GM03348 (cell line): ENCODE measurements at places on chromosomes 1 and 21.

DNA sequence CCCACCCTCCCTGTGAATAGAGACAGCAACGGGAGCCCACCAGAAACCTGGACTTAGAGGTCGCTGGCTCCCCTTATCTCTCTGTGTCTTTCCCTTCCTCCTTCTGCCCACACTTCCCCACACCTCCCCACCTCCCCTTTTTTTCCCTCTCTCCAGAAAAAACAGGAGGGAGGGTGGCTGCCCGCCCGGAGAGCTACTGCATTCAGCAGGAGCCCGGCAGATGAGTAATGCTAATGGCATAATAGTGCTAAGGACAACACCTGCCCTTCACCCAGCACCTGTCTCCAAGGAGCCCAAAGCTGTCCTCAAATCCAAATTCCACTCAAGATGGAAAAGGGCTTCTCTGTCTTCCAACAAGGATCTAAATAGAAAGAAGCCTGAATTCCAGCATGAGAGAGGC lies 11.4 kb upstream of the PRELP start:
- no peak for DNase-seq

DNA sequence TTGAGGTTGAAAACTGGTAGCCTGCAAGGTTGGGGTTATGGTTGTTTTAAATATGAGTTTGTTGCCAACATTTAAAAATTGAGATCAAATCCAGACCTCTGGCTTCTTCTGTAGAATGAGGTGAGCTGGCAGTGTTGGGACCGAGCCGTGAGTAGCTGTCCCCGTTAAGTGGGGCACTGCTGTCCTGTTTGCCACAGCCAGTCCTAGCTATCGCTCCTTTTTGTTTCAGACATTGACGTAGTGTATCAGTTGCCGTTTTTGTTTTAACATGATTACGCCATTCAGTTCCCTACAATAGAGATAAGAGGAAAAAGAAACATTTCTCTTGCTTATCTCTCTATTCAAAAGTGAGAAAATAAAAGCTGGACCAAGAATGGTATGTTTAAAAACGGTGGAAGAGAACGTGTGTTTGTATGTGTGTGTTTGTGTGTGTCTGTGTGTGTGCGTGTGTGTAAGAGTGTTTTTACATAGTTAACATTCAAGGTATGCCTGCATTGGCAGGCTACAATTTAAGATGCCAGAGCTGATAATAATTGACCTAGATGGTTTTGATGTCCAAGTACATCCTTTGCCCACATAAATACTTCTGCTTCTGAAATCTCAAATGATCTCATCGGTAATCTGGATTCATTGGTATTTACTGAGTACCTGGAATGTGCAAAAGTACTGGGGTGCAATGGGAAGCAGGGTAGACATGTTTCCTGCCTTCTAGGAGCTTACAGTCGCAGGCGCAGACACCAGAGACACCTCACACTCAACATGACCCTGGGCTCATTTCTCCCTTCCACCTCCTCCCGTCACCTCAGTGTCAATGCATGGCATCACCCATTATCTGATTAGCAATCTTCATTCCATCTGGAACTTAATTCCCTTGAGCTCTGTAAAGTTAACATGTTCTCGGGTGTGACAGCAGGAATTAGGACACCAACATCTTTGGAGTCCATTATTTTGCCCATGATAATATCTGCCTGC lies 65.8 kb downstream of the HUNK start:
- DNase-seq = no peak

- DNase-seq = no peak
These were observed 97.4 kb downstream of the KCNH1 start for GRCh38 chr1:211036381-211037060.

GRCh38 chr1:81801651-81802456 lies 1.1 kb downstream of the ADGRL2 start:
- DNase-seq = peak; percentile 75

GRCh38 chr21:20603236-20603635 lies 395.0 kb upstream of the NCAM2 start:
- DNase-seq = no peak

DNA sequence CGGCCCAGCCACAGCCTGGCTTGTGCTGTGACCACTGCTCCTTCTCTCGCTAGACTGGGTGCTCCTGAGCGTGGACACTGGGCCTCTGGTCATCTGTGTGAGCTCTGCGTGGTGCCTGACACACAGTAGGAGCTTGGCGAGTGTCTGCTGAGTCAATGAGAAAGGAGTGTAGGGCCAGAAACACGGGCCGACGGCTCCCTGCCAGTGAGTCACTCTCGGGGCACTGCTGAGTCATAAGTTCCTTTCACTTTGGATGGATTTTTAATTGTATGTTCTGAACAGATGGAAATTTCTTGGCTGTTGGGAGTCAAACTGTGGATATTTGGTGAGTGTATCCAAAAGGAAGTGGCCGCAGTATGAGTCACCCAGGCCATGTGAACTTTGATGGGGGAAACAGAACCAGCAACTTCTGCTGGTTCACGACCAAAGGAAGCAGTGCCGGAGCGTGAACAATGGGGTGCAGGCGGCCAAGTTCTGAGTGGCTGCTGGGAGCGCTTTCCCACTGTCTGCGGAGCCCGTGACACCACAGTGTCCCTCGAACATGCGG lies 41.0 kb upstream of the COL18A1 start:
- DNase-seq = peak; percentile 93

GRCh38 chr1:220730486-220730885 lies 17.6 kb upstream of the MTARC2 start:
- DNase-seq = no peak

DNA sequence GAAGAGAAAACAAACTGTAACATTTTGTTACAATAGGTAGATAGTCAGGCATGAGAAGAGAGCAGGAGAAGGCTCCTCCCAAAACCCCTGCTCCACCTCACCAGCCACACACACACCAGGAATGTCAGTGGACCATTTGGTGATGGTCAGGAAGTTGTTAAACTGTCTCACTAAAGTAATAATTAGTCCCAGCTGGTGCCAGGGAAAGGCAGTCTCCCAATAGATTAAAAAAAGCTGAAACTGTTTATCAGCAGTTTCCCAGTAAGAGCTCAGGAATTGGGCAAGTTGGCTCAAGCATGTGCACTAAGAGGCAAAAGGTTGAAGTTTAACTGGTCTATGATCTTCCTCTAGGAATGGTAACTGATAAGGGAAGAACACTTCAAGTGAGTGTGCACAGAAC lies 249.6 kb downstream of the COL11A1 start:
- peak; percentile 52 for DNase-seq

GRCh38 chr1:109280862-109281261 lies 2.1 kb downstream of the PSRC1 start:
- DNase-seq = no peak

GRCh38 chr1:116538544-116538943 lies 32.3 kb downstream of the CD58 start:
- DNase-seq = peak; percentile 26

GRCh38 chr1:239608469-239608868 lies 222.1 kb downstream of the CHRM3 start:
- no peak for DNase-seq

DNA sequence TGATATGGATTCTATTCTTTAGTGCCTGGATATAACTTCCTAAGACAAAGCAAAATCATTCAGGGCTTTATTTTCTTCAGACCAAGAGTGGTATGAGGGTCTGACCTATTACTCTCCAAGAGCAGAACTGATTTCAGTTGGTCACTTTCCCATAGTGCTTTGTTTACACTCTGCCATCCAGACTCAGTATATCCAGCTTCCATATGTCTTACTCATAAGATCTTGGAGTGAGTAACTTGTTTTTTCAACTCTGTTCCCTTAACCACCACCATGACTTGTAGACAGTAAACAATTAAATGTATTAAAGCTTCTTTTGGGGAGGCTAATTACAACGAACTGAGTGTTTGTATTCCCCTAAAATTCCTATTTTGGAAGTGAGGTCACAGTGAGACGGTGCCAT lies 83.4 kb downstream of the USP24 start:
- no peak for DNase-seq

- no peak for DNase-seq
These were observed 40.2 kb downstream of the LGR6 start for GRCh38 chr1:202233804-202234203.

DNA sequence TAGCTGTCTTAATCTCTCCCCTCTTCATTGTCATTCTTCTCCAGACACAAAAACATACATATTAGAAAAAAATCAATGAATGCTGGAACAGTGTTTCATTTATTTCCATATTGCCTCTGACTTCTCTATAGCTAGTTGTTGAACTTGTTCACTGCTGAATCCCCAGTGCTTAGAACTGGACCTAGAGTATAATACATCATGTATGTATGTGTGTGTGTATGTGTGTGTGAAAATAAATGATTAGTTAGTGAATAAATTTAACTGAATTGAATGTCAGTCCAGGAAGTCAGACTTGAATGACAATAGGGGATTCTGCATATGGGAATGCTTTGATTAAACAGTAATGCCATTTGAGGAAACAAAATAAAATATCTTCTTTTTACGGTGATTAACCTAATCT lies 36.4 kb downstream of the FMO3 start:
- DNase-seq = no peak

DNA sequence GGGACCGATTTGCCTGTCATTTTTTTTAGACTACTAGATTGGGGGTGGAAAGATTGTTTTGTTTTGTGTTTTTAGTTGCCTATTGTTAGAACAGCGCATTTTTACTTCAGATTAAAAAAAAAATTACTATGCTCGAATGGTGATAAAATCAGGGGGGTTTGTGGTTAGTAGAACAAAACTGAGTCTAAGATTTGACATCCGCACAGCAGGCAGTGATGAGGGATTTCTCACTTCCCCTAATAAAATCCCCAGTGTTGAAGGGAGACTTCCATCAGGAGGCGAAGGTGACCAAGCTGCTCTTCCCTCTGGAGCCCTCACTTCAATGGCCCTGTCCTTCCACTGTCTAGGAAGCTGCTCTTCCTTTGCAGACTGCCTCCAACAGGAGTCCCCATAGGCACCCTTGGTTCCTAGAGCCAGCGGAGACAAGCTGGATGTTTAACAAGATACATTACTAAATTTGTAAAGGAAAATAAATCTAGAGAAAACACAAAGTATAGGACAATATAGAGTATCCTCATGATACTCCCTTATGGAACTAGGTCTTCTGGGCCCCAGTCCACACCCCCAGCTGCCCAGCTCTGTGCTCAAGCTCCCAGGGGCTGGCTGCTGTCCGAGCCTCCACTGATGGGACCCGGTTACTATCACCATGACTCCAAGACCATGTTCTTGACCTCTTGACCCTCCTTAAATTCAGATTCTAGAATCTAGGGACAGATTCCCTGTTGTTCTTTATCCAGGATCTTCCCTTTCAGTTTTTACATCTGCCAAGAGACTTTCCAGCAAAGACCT lies 31.0 kb downstream of the TENT5C start:
- no peak for DNase-seq

DNA sequence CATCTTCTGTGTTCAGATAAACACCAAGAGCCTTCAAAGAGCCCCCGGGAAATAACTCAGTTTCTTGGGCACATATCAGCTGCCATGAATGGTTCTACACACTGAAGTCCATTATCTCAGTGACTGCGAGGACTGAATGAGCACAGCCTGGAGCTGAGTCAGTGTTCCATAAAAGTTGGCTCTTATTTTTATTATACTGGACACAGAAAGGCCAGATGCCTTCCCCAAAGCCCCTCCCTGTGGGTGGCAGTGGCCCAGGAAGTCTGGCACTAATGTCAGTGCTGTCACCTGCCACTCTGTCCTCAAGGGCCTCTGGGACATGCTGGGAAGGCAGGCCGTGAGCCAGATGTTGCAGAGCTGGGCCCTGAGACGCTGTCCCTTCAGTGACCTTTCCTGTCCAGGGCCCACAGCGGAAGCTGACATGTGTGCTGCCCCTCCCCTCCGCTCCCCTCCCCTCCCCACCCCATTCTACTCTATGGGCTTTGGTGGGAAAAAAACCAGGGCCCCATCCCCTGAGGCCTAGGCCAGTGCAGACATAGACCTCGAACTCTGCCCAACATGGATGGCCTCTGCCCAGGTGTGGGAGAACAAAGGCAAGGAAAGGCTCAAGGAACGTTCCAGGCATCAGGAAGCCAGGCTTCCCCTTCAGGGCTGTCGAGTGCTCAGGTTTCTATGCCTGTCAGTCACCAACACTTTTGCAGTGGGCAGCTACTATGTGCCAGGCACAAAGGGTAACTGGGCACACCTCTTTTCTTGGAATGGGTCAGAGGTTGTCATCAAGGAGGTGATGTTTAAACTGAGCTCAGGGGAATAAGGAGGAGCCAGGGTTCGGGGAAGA lies 22.4 kb upstream of the NPPB start:
- no peak for DNase-seq

GRCh38 chr1:21866707-21867043 lies 54.6 kb downstream of the LDLRAD2 start:
- DNase-seq = no peak

DNA sequence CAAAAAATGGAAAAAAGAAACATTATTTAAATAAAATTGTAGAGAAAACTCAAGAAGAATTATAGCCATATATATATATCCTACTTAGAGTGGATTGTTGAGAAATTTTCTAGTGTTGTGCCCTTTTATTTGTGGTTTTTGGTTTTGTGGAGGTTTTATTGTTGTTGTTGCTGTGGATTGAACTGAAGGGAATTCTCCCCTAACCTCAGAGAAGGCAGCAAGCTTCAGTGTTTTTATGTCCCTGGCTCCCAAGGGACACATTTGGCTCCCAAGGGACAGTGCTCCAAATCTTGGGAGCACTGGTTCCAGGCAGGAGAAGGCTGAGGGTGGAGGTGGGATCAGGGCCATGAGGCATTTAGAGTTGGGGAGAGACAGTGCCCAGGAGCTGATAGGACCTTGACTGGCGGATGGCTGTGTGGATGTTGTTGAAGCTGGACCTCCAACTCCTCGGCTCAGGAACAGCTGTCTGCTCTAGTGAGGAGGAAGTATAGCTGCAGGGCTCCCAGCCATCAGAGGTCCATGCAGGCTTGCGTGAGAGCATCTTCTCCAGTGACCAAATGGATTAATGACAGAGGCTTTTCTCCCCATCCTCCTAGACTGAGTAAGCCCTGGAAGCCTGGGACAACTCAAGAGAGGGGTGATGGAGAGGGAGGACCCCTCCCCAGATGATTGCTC lies 100.5 kb downstream of the TEX35 start:
- DNase-seq = no peak

GRCh38 chr1:97097404-97097925 lies 375.9 kb downstream of the PTBP2 start:
- DNase-seq = no peak

DNA sequence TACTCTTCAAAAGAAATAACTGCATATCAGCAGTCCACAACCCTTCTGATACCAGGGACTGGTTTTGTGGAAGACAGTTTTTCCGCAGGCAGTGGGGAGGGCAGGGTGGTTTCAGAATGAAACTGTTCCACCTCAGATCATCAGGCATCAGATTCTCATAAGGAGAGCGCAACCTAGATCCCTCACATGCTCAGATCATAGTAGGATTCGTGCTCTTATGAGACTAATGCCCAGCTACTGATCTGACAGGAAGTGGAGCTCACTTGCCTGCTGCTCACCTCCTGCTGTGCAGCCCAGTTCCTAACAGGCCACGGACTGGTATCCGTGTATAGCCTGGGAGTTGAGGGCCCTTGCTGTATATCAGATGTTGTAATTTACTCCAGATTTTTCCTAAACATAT lies 11.5 kb downstream of the RO60 start:
- DNase-seq = no peak
